ENCODE measurements at places on chromosomes 3 and 15.

DNA sequence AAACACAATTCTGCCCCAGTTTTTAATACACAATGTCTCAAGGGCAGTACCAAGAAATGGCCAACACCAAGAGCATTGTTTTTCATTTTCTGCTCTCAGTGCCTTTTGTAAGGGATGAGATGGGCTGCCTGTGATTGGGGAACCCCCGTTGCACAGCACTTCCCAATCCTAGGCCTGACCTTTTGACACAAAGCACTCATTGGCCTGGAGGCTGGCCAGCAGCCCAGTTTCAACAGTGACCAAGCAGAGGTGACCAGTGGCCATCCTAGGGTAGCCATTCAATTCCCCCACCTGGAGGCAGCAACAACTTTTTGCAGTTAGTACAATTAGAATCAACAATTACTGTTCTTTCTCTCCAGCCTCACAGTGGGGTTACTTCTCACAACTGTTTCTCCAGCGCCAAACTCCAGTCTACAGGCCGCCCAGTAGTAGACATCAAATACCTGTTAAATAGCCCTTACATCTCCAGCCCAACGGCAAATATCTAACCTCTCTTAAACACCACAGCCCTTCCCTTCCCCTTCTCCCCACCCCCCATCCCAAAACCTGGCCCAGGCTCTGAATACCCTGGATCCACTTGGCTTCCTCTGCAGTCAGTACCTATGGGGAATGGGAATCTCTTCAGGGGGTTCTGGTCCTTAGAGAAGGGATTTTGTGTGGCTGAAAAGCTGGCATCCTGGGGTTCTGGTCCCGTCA is 8.9 kb upstream of the LRRC2 start:
- DNase-seq = no peak

DNA sequence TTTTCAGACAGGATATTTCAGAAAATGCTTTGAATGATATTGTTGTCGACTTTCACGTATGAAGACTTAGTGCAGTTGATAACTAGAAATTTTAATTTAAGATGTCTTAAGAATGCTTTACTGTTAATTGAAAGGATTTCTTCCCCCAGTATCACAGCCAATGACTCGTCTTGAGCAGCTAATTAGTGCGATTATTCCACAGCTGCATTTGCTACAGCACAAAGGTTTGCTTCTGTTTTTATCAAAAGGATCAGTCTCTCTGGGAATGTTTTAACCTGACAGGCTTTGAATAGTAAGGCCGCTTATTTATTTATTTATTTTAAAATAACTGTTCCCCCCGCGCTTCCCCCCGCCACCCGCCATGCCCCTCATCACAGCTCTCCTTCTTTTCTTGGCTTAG is 123.5 kb upstream of the SAMMSON start:
- no peak for DNase-seq

GRCh38 chr3:87503900-87504498 is 227.6 kb upstream of the POU1F1 start:
- no peak for DNase-seq

DNA sequence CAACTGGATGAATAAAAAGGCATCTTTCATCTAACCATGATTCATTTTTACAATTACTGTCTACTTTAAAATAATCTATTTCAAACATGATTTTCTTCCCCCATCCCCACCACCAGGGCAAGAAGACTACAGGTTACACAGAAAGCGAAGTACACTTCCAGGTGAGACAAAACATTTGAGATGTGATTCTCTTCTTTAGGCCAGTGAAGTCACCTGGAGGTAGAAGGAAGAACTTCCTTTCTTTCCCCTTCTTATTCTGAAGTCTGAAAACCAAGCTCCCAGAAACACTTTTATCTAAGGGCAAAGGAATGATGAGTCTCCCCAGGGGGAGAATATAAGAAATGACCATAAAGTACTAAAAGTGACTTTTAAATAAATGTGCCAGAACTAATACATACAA is 36.7 kb downstream of the SHQ1 start:
- no peak for DNase-seq

- DNase-seq = no peak
These were observed 62.8 kb upstream of the SPATA12 start for GRCh38 chr3:56997675-56998074.

- peak; percentile 24 for DNase-seq
These were observed 9.6 kb upstream of the SST start for GRCh38 chr3:187679638-187680396.

GRCh38 chr3:160401291-160402095 is 2.0 kb downstream of the SMC4 start:
- no peak for DNase-seq

GRCh38 chr3:170027233-170028102 is 10.3 kb upstream of the GPR160 start:
- no peak for DNase-seq

DNA sequence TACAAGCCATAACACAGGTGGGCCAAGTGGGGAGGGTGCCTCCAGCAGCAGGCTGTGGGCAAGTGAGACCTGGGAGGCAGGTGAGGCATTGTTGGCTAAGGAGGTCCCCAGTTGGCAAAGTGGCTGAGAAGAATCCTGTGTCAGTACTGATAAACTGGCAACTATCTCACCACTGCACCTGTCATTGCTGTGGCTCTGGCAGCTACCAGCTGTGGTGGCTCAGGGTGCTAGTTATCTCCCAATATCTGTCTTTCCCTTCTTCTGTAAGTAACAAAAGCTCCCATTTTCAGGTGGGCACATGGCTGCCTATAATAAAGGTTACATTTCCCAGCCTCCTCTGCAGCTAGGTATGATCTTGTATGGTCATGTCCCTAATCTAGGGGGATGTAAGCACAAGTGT is 80.6 kb upstream of the RNF7 start:
- no peak for DNase-seq

DNA sequence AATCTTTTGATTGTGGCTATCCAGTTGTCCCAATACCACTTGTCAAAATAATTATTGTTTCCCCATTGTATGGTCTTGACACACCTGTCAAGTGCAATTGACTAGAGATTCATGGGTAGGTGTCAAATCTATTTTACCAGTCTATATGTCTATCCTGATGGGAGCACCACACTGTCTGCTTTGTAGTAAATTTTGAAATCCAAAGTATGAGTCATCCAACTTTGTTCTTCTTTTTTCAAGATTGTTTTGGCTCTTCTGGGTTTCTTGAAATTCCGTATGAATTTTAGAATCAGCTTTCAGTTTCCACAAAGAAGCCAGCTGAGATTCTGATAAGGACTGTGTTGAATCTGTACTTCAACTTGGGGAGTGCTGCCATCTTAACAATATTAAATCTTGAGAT is 71.9 kb downstream of the CSNK1G1 start:
- no peak for DNase-seq

- no peak for DNase-seq
These were observed 136.1 kb upstream of the MEF2A start for GRCh38 chr15:99429681-99430081.

GRCh38 chr15:79090487-79091203 is at the start of gene RASGRF1:
TSS of gene RASGRF1 (minus strand) at chr15:79090780. CDS start at chr15:79090498, 282 bp downstream.
- DNase-seq = no peak

DNA sequence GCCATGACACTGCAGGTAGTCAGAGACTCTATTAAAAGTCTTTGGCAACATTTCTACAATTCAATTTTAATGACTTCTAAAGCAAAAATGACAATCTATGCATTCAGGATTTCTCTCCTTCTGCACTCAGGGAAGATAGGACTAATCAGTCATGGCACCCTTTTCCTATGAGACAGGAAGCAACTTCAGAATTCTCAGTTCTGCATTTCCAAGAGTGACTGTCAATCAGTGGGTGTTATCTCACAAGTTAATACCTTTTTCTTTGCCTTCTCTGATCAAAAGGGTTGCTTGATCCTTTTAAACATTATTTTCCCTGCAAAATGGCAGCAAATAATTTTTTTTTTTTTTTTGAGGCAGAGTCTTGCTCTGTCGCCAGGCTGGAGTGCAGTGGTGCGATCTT is 7.8 kb upstream of the ICE2 start:
- DNase-seq = no peak

DNA sequence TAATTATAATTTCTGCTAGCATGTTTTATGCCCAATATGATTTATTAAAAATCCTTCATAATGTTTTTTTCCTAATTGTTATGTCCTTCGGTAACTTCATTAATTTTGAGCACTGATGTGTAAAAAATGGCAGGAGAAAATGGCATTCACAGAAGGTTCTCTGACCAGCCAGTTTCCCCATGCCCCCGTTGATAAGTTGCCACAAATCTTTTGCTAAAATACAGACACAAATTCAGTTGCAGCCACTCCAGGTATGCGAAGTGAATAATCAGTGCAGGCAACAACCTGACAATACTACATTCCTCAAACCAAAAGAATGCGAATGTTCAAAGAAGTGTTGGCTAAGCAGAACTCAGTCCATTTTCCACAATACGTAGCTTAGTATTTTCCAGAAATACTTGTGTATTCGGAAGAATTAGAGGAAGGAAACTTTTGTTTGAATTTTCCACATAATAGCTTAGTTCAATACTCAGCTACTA is 32.7 kb downstream of the CHL1 start:
- DNase-seq = no peak

DNA sequence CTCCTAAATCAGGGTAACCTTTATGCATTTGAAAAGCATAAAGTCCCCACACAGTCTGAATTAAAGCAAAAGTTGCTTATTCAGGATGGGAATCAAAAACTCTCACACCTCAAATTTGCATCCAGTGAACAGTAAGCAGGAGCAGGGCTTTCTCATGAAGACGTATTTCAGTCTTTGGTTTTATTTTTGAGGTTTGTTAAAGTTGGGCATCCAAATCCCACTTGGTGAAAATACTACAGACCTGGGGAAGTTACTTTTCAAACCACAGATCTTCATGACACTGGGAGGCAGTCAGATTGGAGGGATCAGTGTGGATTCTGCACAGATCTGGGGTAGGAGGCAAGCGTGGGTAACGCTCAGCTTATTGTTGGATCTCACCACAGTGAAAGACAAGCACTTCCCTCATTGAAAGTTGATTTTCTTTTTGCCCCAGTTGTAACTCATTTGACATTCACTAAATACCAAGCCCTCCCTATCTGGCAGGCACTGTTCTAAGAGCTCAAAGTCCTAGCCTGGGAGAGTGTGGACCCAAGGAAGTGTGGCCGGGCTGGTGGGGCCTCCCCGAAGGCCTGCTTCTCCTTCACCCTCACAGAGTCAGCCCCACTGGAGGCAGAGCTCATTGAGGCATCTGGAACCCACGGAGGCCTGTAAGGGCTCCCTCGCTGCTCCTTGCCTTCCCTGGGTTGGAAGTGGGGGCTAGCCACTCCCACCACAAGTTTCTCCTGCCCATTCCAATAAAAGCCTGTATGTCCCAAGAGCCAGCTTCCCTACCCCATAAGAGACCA is 783 bp upstream of the ISG20 start:
- no peak for DNase-seq

DNA sequence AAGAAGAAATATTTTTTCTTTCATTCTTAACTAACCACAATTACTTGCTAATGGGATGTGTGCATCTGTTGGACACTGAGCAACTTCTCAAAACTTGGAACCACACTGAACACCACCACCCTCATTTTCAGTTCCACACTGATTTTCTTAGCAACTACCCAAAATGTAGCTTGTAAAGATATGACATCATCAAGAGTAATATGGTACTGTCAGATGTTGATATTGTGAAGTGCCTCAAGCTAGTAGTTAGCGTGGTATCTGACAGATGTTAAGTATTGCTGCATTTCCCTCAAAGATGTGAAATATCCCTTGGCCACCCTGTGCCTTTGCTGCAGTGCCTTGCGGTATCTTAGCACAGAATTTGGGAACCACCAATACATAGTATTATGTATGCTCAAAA is 9.3 kb downstream of the RFTN1 start:
- DNase-seq = no peak

DNA sequence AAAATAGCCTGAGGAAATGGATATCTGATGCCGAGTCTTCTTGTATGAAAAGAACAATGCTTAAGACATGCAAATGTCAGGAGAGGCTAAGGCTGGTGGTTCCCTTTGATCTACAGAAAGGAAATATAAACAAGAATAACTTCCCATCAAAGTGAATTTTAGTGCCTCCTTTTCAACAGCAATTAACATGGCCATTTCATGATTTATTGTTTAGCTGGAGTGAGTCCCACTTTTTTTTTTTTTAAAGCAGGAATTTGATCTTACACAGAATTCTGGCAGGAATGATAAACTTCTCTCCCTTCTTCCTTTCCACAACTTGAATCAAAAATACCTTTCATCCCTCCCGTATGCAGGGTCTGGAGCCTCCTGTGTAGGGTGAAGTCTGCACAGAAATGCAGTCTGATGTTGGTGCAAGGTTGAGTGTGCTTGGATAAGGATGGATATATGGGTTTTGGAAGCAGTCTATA is 287.0 kb downstream of the MEX3B start:
- DNase-seq = no peak

DNA sequence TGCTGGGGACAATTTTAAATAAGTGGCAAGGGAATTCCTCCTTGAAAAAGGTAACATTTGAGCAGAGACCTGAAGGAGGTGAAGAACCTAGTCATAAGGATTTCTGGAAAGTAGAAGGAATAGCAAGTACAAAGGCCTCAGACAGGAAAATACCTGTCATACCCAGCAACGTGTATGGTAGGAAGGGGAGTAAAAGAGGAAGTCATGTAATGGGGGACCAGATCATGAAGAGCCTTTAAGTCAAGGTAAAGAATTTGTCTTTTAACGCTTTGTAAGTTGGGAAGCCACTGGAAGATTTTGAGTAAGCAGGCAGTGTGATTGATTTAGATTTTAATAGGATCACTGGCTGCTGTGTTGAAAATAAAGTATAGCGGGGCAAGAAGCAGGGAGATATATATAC is 43.4 kb upstream of the FAH start:
- DNase-seq = no peak

GRCh38 chr3:144593881-144594280 is 622.3 kb downstream of the DIPK2A start:
- no peak for DNase-seq

DNA sequence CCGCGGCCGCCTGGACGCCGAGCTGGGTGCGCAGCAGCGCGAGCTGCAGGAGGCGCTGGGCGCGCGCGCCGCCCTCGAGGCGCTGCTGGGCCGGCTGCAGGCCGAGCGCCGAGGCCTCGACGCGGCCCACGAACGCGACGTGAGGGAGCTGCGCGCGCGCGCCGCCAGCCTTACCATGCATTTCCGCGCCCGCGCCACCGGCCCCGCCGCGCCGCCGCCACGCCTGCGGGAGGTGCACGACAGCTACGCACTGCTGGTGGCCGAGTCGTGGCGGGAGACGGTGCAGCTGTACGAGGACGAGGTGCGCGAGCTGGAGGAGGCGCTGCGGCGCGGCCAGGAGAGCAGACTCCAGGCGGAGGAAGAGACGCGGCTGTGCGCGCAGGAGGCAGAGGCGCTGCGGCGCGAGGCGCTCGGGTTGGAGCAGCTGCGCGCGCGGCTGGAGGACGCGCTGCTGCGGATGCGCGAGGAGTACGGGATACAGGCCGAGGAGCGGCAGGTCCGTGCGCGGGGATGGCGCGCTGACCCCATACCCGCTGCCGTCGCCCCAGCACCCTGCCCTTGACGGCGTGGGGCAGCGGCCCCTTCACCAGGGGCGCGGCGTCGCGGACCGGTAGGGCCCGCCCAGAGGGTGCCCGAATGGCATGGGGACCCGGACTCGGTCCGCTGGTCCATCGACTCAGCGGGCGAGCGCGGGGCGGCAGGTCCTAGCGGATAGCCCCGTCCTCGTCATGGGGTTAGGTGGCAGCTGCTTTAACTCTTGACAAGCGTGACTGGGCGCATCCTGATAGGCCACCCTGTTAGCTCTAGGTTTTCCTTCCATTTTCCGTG is 848 bp downstream of the SYNM start:
- DNase-seq = no peak
